ENCODE measurements at places on chromosomes 6 and 20.
A peak's percentile ranks its signal among the peaks of the same experiment; 100 is the strongest.

GRCh38 chr6:11890209-11890608 lies 111.6 kb upstream of the ADTRP start:
- DNase-seq, result no peak

- no peak for DNase-seq
These were observed 25.1 kb downstream of the TRIM27 start for GRCh38 chr6:28898710-28898965.

DNA sequence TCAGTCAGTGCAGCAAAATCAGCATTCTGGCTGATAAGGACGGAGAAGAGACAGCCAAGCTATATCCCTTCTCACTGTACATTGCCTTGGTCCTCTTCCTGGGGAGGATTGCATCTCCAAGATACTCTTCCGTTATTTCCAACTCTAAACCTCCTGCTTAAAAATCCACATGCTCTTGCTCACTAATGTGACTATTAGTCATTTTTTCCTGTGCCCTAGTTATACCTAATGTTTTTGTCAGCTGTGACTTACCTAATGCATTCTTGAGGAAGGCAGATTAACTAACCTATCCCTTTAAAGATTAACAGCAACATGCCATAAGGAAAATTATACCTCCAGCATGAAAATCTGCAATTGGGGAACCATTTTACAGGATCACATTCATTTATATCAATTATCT lies 317.6 kb downstream of the BTBD9 start:
- no peak for DNase-seq

- DNase-seq, result peak; percentile 11
These were observed 30.8 kb upstream of the FKBP1A start for GRCh38 chr20:1423625-1424106.

DNA sequence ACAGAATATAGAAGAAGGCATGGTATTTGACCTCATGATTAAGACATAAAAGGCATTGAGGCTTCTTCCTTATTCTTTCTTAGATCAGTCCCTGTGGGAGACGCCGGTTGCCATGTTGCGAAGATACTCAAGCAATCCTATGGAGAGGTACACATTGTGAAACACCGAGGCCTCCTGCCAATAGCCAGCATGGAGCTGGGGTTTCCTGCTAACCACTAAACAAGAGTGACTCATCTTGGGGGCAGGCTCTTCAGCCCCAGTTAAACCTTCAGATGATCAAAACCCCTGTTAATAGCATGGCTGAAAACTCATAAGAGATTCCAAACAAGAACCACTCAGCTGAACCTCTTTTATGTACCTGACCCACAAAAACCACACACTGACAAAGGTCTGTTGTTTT lies 478.8 kb downstream of the CD83 start:
- peak; percentile 20 for DNase-seq

Data from activated CD4-positive, alpha-beta T cell treated with anti-CD3 and anti-CD28 coated beads, Interleukin-2, Interleukin-6, amounts not matched to agents 100 ng/mL and 50 ng/mL, durations not matched to agents 16 hours and 8 hours (primary cell).